ENCODE measurements at places on chromosomes 6 and 20. TPM values are rescaled to one million over a fixed set of nuclear protein-coding genes. Genes with fewer than 3 reads are reported as not detected.

DNA sequence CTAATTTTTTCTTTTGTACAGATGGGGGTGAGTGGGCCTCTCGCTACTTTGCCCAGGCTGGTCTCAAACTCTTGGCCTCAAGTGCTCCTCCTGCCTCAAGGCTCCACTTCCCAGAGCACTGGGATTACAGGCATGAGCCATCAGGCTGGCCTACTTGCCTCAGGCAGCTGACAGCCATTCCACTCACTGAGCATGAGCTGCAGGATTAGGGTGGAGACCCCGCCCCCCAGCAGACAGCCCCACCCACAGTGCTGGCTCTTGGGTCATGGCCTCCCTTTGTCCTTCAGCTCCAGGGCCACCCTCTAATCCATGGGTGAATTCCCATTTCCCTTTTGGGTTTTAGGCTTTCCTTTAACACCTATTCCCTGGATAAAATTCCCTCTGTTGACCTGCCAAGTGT lies 82.1 kb downstream of the BFSP1 start:
- no peak for DNase-seq

DNA sequence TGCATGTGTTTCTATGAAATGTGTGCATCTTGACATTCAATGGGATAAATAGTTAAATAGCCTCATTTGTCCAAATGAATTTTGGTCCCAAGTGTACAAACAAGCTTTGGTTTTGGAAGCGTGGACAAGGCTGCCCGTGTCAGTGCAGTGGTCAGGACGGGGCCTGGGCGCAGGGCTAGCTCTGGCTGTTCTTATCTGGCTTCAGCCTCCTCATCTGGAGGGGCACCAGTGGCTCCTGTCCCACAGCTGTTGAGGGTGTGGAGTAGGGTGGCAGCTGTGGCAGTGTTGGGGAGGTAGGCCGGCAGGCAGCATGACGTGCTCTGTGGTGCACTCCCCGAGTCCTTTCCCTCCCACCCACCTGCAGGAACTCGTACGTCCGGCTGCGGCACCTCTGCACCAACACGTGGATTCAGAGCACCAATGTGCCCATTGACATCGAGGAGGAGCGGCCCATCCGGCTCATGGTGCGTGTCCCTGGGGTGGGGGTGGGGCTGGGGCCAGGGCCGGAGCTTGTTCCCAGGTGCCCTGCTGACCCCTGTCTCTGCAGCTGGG lies 43.5 kb downstream of the ITPR3 start:
- DNase-seq = no peak

- DNase-seq = no peak
Measured at GRCh38 chr20:8254911-8255582, 123.0 kb downstream of the PLCB1 start.

DNA sequence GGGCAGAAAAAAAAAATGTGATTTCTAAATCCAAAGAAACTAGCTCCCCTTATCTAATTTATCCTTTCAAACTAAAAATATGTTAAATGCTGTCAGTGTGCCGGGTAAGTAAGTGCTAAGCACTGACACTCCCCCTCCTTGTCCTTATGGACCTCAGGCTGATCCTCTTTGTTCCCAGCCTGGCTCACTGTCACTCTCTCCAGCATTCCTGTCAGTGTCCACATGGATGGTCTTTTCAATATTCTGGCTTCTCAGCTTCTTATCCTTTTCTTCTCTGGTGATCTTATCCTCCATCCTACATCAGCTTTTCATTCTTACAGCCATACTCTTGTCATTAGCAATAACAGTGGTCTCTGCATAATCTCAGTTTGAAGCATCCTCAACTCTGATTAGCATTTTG lies 55.0 kb downstream of the BCKDHB start:
- DNase-seq = no peak

DNA sequence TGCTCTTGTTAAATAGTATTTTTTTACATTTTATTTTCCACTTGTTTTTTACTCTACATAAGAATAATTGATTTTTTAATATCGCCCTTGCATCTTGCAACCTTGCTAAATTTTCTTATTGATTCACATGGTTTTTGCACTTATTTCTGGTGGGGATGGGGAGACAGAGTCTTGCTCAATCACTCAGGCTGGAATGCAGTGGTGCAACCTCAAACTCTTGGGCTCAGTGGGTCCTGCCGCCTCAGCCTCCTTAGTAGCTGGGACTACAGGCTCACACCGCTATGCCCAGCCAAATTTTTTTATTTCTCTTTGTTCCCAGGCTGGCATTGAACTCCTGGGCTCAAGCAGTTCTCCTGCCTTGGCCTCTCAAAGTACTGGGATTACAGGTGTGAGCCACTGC lies 30.3 kb downstream of the LIN28B start:
- no peak for DNase-seq

GRCh38 chr20:32189123-32189410 lies 18.5 kb downstream of the PLAGL2 start:
- DNase-seq = no peak

- DNase-seq = no peak
Measured at GRCh38 chr20:11436113-11436905, 481.4 kb upstream of the BTBD3 start.

DNA sequence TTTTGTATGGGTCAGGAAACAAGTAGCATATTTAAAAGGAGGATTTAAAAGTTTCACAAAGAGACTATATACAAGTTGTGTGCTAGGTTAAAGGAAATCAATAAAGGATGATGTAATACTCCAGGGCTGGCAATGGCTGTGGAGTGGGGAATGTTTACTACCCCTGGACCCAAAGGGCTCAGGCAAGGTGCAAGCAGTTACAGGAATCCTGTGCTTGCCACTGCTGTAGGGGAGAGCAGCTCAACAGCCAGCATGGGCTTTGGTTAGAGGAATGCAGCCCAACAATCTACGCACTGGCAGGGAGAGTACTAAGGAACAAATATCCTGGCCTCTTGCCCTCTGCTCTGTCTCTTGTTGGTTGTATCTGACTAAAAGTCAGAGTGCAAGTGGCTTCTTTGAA lies 1642.2 kb downstream of the KHDRBS2 start:
- no peak for DNase-seq

GRCh38 chr6:111556004-111556403 lies 49.7 kb downstream of the TRAF3IP2 start:
- DNase-seq = no peak

GRCh38 chr6:157023958-157024357 lies 246.8 kb downstream of the ARID1B start:
- DNase-seq = no peak

DNA sequence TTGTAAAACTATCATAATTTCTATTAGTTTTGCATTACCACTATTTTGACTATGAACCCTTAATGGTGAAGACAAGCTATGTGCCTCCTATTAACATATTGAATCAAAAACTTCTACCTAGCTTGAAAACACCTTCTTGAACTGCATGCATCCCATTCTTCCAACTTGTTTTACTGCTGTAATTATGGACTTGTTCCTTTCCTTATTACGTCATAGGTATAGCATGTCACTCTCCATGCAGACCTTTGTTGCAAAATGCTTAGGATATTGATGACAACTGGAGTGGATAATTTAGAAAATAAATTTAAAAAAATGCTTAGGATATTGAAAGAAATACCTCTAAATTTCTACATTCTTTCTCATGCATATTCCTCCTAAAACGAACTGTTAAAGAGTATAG lies 219.3 kb downstream of the KCNQ5 start:
- DNase-seq = no peak

DNA sequence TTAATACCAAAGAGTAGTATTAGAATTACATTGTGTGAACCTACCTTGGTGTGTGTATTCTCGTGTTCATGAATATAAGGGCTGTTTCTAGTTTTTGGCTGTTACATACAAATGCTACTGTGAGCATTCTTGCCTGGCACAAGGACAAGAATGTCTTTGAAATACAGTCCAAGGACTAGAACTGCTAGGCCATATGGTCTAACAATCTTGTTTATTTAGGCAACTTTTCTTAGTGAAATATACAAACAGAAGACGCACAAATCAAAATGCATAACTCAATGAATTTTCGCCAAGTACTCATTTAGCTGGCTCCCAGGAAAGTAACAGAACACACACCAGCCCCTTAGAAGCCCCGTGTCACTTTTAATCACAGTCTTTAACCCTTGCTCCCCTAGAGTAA lies 28.5 kb downstream of the KDM1B start:
- no peak for DNase-seq

DNA sequence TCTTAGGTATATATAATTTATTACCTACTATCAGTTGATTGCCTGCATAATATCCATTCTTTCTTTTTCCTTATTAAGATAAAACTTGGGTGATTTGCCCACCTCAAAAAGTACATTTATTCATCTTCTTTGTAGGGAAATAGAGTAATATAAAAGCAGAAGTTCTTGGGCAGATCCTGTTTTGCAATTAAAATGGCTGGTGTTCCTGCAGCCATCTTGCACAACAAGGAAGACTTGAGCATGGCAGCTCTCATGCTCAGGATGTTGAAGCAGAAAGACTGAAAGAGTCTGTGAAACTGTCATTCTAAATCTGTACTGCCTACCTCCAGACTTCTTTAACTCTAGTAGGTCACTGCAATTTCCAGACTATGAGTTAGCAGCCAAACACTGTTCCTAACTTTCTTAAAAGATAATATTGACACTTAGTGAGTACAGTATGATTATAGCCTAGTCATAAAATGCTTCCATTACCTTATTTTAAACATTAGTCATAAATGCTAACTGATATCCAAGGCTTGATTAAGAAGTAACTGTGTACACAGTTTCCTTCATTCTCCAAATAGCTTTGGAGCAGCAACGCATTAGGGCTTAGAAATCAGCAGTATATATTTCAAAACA lies 24.6 kb upstream of the HTR1B start:
- no peak for DNase-seq

DNA sequence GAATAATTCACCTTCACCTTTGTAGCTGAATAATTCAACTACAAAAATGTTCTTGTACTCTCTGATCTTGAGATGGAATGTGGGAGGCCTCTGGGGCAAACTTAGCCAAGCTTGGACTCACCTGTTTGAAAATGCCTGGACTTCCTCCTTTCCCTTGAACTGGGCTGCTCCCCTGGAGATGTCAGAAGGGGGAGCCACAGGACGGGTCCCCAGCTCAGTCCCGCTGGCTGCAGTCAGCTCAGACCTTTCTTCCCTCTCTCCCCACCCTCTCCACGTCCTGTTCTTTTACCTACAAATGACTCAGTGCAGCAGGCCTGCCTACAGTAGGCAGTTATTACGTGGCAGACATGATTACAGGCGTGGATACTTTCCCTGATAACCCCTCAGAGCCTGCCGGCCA lies 131.5 kb upstream of the RALGAPA2 start:
- DNase-seq = no peak

- DNase-seq = no peak
Measured at GRCh38 chr6:4398791-4399190, 263.4 kb upstream of the ECI2 start.

DNA sequence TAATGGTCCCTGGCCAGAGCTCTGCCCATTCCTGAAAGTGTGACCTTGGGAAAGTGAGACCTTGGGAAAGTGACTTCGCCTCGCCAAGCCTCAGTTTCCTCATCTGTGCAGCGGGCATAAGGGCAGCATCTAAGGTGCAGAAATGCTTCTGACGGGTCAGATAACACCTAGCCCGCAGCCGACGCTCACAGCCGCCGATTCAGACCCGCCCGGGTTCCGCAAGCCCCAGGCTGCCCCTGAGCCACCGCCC lies 486 bp downstream of the FKBP1A start:
- DNase-seq = no peak

DNA sequence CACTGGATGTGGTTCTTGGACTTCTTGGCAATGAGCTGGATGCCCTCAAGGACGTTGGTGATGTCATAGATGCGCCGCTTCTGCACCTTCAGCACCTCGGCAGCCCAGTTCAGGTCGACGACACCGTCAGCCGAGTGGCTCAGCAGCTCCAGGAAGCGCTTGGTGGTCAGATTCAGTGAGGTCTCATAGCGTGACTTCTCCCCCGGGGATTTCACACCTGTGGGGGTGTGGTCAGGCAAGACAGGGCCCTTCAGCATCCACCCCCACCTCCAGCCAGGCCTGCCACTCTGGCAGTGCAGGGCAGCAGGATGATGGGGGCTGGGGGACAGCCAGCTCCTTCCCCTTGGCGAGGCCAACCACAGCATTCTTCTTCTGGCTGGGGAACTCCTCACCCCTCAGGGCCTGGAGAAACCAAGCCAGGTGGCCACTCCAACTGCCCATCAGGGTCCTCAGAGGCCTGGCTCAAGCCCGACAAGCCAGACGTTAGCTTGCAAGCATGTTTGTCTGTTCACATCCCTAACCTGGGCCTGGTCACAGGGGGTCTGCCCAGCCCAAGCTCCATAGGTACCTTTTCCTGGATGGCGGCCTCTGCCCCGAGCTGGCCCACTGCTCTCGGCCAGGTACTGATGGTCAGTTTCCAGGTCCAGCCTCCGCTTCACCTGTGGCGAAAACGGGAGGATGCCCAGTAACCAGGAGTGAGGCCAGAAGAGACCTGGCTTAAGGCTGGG lies 5.7 kb upstream of the NECAB3 start:
- DNase-seq = no peak

DNA sequence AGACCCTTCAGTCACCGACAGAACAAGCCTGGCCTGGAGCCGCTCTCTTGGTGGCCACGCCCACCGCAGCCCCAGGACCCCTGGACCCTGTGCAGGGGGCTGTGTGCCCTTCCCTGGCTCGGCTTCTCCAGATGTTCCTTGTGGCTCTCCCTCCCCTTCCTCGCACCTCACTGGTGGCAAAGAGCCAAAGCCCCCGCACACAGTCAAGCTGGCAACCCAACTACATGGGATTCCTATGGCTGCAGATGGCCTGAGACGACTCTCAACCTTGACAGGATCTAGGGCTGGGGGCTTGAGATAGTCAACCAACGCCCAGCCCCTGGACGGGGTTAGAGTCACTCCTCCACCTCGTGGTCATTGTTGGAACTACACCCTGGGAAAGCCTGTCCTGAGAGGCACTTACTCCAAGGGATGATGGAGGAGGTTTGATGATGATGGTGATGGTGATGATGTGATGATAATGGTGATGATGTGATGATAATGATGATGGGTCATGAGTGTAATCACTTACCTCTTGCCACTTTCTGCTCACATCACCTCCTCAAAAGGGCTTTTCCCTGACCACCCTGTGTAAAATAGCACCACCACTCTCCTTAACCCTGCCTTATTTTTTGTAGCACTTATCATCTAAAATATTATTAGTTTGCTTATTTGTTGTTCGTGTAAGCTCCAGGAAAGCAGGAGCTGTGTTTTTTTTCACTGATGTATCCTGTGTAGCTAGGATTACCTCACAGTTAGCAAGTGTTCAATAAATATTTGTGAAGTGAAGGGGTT lies 278.4 kb downstream of the LRFN2 start:
- peak; percentile 61 for DNase-seq

DNA sequence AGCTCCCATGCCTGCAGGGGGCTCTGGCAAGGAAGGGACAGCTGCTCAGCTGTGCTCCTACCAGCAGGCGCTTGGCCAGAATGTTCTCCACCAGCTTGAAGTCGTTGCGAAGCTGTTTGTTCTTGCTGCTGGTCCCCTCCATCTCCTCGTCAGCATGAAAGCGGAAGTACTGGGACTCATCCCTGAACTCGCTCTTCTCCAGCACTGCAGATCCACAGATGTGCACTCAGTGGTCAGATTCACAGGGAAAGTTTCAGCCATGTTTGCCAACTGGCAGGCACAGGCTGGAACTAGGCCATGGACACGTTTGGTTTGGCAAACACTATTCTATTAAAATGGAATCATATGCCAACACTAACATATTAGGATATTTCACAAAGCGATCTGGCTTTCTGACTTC lies 167.9 kb downstream of the PREX1 start:
- no peak for DNase-seq

ZNF391 gene
- 2.6 TPM for total RNA-seq

UNC5CL gene
- 0.27 TPM for total RNA-seq

VARS2 gene
- total RNA-seq = 14.0 TPM

TEAD3 gene
- 39.6 TPM for total RNA-seq

EYA4 gene
- 8.5 TPM for total RNA-seq

PLA2G7 gene
- 0.55 TPM for total RNA-seq

CST2 gene
- total RNA-seq = not detected

POM121L2 gene
- total RNA-seq = not detected

EBF4 gene
- 6.5 TPM for total RNA-seq

RAET1L gene
- total RNA-seq = not detected

Measured in left cardiac atrium (tissue), 4 donors.